ENCODE measurements at places on chromosomes 16 and 17.

GRCh38 chr17:34242587-34243363, 12.3 kb upstream of the CCL2 start:
- no peak for DNase-seq

- no peak for DNase-seq
Observed at GRCh38 chr17:18064053-18064452, 23.7 kb upstream of the DRG2 start.

- no peak for DNase-seq
Observed at GRCh38 chr16:51228097-51228659, 77.1 kb upstream of the SALL1 start.

DNA sequence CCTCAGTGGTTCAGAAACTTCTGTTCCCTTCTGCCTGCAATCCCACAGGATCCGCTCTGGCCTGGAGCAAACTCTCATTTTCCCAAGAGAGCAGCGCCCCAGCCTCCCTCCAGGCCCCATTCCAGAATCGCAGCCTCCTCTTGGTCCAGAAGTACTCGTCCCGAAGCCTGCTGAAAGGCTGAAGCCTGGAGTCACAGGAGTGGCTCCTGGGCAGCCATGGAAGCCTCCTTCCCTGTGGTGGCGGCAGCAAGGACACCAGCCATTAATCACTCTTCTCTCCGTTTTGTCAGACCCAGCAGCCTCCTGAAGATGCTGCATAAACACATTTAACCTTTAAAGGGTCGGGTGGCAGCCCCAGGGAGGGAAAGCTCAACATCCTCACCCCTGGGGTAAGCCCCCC, 66.9 kb upstream of the TNRC6C start:
- DNase-seq = no peak

GRCh38 chr16:55002419-55002818, 71.8 kb downstream of the IRX5 start:
- DNase-seq = no peak

DNA sequence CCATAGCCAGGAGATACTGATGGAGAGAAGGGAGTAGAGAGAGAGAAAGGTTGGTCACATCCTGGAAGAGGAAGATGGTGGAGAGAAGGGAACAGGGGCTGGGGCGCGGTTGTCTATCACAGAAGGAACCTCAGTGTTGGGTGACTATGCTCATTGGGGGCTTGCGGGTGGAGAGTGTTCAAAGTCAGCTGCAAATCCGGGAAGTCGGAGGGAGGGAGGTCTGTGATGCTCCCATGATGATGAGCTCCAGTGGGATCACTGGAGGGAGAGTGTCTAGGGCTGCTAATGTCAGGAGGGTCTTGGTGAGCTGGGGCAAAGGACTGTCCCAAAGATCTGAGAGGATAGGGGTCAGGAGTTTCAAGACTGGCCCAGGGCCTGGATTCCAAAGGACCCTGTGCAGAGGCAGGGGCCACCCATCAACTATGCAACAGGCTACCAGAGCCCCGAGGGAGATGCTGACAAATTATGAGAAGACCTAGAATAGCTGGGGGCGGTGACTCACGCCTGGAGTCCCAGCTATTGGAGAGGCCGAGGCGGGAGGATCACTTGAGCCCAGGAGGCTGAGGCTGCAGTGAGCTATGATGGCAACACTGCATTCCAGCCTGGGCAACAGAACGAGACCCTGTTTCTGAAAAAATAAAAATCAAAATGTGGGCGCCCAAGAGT, 2.6 kb downstream of the SPDYE4 start:
- DNase-seq = no peak

GRCh38 chr16:14424595-14424994, 205.5 kb downstream of the PARN start:
- no peak for DNase-seq

DNA sequence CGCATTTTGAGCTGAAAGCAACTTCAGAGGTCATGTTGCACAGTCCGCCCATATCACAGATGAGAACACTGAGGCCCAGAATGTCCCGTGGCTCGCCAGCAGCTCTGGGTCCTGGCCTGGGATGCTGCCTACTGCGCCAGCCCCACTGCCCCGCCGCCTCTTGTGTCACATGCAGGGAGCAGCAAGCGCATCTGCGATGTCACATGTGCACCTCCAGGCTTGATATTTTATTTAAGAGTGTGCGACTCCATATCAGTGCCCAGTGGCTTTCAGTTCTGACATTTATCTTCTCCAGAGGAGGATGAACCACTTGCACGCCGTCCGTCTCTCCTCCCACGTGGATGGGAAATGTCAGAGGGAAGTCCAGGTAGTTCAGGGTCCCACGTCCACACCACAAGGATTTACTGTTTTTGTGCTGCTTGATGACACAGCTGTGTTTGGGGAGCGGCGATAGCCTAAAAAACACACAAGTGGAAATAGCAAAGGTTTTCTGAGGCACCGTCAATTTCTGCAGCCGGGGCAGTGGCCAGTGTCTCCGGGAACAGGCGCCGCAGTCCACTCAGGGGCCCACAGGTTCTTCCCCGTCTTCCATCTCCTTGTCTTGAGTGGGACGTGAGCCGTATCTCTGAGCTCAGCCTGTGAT, 7.0 kb upstream of the RBFOX3 start:
- no peak for DNase-seq

DNA sequence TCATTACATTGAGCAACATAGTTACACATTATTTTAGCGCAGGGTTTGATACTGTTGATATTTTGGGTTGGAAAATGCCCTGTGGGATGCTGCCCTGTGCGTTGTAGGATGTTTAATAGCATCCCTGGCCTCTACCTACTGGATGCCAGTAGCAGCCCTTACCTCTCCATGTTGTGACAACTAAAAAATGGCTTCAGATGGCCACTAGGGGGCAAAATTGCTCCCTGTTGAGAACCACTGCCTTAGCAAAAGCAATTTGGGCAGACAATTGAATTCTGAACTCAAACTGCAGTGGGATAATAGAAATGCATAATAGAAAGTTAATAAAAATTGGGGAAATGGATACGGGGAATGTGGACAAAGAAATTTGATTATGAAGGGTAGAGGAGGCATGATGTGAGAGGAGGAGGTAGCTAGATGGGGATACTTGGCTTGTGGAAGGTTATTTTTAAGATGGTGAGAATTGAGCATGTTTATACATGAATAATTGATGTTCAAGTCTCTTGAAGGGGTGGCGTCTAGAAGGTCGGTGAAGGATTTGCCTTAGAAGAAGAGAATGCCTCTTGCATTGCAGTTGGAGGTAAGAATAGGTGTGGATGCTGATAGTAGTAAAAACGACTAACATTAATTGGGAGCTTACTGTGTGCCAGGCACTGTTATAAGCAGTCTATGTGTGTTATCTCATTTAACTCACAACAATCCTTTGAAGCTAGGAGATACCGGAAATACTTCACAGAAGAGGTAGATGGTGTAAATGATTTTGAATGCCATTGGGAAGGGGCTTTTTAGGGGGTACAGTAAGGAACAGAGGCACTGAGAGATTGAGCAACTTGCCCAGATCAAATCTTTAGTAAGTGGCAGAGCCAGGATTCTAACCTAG, 19.0 kb downstream of the HEATR9 start:
- DNase-seq = peak; percentile 10

GRCh38 chr16:30585022-30585399, 486 bp downstream of the ZNF785 start:
- DNase-seq = peak; percentile 14

DNA sequence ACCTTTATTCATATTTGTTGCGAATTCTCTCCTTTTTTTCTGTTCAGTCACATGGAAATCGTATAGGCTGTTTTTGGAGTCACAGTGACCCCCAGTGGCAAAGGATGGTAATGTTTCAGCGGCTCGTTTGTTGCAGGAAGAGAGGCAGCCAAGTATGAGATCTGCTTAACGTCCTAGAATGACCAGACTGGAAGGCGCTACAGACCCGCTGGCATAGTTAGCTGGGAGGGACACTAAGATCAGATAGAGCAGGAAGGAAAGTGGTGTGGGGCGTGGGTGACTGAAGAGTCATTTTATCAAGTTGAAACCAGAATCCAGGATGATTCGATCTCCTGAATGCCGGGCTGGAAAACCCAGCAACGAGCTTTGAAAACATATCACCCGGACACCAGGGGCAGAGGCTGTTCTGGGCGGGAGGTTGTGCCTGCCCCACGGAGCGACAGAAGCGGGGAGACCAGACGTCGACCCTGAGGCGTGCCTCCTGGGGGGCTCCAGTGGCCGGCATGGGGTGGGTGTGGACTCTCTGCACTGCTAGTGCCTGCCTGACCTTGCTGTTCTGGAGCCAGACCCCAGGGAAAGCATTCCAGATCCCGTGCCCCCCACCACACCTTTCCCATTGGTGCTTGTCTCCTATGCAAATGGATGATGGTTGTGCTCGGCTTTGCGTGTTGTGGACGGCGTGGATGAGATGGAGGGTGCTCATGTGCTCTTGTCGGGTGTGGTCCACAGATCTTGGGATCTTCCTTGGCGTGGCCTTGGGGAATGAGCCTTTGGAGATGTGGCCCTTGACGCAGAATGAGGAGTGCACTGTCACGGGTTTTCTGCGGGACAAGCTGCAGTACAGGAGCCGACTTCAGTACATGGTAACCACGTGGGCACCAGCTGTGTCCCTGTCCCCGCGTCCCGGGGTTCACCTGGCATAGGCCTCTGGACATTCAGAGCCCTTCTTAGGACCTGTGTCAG, 7.7 kb downstream of the IL34 start:
- peak; percentile 52 for DNase-seq

- no peak for DNase-seq
Observed at GRCh38 chr16:71515026-71515425, 11.2 kb upstream of the CHST4 start.

DNA sequence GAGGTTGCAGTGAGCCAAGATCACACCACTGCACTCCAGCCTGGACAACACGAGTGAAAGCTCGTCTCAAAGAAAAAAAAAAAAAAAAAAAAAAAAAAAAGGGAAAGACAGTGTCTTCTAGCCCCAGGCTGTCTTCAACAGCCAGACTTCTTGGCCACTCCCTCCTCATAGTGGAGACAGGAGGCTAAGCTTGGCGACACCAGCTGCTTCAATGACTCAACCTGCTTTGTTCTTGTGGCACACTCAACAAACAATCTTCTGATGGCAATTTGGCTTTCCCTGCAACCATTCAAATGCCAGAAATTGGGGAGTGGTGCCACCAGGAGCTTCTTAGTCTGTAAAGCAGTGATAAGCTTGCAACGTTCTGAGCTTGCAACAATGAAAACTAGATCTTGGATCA, 290.4 kb upstream of the DYNLRB2 start:
- no peak for DNase-seq

- no peak for DNase-seq
Observed at GRCh38 chr17:56358651-56359050, 205.4 kb downstream of the ANKFN1 start.

GRCh38 chr16:80743772-80744171, 60.6 kb downstream of the CDYL2 start:
- no peak for DNase-seq

GRCh38 chr16:12096828-12097522, 120.4 kb downstream of the SNX29 start:
- DNase-seq = no peak

DNA sequence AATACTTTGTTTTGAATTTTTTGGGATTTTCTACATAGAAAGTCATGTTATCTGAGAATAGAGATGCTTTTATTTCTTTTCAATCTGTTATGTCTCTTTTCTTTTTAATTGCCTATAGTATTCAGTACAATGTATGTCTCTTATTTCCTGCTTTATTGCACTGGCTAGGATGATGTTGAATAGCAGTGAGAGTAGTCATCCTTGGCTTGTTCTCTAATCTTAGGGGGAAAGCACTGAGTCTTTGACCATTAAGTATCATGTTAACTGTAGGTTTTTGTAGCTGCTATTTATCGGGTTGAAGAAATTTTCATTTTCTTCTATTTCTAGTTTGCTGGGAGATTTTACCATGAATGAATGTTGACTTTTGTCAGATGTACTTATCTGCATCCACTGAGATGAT, 10.0 kb upstream of the ABCA3 start:
- DNase-seq = no peak

DNA sequence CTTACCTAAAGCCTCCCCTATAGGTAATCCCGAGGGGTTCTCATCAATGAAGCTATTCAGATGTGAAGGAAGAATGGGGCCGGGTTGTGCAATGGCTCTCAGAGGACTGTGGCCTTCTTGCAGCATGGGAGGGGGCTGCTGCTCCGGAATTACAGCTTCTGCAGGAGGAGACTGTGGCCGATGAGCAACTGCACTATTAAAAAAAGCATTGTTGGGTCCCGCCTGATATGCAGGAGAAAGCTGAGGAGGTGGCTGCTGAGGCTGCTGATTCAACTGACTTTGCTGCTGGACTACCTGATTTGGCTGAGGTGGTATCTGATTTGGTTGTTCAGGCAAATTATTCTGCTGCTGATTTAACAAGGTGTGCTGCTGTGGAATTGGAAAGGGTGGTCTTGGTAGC, 64.8 kb downstream of the CACNG1 start:
- DNase-seq = no peak

DNA sequence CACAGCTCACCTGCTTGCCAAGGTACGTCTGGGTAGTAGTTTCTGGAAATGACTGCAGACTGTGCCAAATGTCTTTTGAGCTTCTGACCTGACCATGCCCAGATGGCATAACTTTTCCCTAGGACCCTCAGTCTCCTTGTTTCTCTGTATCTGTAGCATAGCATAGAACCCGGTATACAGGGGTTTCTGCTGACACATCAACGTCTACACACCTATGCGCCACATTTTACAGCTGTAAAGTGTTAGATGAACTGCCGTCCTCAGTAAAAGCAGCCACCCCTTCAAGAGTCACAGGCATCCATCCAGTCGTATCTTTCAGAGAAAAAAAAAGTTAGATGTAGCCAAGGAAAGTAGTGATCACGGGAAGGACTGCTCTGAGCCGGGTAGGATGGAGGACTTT, 17.4 kb downstream of the KCTD2 start:
- no peak for DNase-seq

DNA sequence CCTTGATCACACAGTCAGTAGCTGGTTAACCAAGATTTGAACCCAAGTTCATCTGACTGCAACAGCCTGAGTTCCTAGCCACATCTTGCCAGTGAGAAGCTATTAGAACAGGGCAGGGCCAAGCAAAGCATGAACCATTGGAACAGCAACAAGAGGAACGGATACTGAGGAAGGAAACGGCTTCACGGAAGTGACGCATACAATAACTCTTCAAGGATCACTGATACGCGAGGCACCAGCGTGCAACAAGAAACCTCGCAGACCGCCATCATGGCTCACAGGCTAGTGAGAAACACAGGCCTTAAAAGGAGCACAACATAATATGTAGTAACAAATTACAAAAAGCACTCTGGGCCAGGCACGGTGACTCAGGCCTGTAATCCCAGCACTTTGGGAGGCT, 114.9 kb downstream of the CDYL2 start:
- DNase-seq = no peak

DNA sequence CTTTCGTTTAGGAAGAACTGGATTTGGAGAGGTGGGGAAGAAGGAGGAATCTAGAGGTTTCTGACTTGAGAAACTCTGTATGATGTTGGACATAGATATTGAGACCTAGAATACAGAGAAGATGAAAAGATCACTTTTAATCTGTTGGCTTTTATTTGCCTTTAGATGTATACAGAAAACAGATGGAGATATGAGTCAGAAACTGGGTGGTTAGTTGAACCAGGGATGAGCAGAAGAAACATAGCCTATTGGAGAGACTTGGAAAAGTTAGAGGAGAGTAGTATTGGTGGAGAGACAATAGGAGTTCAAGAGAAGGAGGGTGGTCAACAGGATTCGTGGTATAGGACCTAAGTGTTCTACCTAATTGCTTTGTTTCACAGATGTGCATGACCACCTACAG, 5.1 kb downstream of the PHAF1 start:
- DNase-seq = no peak
